ENCODE measurements at places on chromosomes 3 and 15.

DNA sequence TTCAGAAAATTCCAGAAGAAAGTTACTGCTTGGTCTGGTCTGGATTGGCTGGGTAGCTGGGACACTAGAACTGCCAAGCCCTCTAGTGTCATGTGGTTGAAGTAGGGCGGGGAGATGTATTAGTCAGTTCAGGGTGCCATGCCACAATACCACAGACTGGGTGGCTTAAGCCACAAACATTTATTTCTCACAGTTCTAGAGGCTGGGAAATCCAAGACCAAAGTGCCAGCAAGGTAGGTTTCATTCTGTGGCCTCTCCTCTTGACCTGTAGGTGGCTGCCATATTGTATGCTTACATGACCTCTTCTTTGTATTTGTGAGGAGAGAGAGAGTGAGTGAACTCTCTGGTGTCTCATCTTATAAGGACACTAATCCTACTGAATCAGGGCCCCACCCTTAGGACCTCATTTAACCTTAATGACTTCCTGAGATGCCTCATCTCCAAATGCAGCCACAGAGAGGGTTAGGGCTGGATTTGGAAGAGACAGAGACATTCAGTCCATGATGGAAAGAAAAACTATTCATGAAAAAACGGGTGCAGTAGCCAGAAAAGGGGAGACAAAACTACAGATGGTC, 18.1 kb upstream of the ZSCAN2 start:
- H3K27me3 ChIP-seq = peaks cover 24% of the 10 kb centered on the region
- no peak overlapping the region for H3K4me3 ChIP-seq
- no peak for DNase-seq
- peaks cover 23% of the 10 kb centered on the region for H3K4me1 ChIP-seq

GRCh38 chr3:175670557-175670956, 811.4 kb downstream of the NAALADL2 start:
- H3K27me3 ChIP-seq = no peaks in the 10 kb centered on the region
- no peaks in the 10 kb centered on the region for H3K4me1 ChIP-seq
- H3K36me3 ChIP-seq = no peaks in the 10 kb centered on the region
- H3K27ac ChIP-seq = no peak overlapping the region
- no peak for DNase-seq

DNA sequence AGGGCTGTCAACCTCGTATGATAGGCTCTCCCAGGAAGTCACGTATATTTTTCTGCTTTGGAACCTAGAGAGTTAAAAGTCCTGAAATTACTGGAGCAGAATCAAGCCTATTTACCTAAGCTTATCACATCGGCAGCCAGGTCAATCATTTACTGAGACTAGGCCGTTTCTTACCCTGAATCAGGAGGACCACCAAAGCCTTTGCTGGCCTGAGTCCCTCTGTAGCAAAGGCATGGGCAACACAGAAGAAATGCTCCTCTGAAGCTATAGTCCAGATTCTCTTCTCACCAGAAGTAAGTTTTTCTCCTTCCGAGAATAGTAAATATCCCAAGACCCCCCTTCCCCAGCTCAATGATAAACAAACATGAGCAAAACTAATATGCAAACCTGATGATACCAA, 125.9 kb upstream of the PHLDB2 start:
- peaks cover 10% of the 10 kb centered on the region for H3K36me3 ChIP-seq
- peak; percentile 24 for DNase-seq
- peaks cover 64% of the 10 kb centered on the region for H3K4me1 ChIP-seq
- no peaks in the 10 kb centered on the region for H3K27me3 ChIP-seq
- H3K27ac ChIP-seq = peak overlapping the region; percentile 93

GRCh38 chr3:169508426-169508825, 155.1 kb downstream of the MECOM start:
- H3K36me3 ChIP-seq = peaks cover 10% of the 10 kb centered on the region
- no peak overlapping the region for H3K27ac ChIP-seq
- no peaks in the 10 kb centered on the region for H3K27me3 ChIP-seq
- no peak for DNase-seq
- H3K4me3 ChIP-seq = no peak overlapping the region
- peaks cover 21% of the 10 kb centered on the region for H3K4me1 ChIP-seq

GRCh38 chr3:105490045-105490444, 123.3 kb downstream of the ALCAM start:
- no peak for DNase-seq

DNA sequence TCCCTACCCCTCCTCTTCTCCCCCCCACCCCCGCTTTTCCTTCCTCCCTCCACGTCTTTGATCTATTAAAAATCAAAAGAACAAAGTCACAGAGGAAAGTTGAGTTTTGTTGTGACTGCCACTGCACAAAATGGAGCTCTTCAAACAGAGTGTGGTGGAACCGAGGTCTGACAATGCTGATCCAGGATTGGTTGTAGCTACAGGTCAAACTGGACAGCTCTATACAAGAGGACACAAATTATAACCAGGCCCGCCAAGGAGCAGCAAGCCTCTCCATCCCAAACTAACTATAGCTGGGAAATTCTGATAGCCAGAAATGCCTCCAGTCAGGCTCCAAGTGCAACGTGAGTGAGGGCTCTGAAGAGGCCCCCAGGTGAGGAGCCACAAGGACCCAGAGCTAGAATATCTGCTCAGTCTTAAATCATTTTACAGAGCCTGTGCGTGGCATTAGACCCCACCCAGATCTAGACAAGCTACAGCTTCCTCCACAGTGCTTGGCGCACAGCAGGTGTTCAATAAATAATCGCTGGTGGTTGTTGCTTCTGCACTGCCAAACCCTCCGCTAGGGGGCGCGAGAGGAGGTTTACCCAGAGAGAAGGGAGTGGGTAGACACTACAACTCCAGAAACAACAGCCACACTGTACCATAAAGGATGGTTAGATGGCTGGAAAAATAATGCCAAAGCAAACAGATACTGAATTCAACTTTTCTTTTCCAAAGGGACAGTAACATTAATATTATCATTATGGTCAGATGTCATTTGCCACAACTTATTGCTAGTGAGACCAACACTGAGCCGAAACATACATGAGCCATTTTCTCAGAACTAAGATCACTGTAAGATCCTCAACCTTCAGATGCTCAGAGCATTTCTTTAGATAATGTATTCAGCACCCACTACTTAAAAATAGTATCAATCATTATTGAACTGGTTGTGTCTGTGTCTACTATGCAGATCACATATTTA, 44.6 kb downstream of the ZIC4 start:
- no peaks in the 10 kb centered on the region for H3K36me3 ChIP-seq
- peak; percentile 37 for DNase-seq
- H3K27ac ChIP-seq = no peak overlapping the region
- no peaks in the 10 kb centered on the region for H3K4me1 ChIP-seq
- H3K27me3 ChIP-seq = peaks cover 98% of the 10 kb centered on the region
- H3K4me3 ChIP-seq = no peak overlapping the region

DNA sequence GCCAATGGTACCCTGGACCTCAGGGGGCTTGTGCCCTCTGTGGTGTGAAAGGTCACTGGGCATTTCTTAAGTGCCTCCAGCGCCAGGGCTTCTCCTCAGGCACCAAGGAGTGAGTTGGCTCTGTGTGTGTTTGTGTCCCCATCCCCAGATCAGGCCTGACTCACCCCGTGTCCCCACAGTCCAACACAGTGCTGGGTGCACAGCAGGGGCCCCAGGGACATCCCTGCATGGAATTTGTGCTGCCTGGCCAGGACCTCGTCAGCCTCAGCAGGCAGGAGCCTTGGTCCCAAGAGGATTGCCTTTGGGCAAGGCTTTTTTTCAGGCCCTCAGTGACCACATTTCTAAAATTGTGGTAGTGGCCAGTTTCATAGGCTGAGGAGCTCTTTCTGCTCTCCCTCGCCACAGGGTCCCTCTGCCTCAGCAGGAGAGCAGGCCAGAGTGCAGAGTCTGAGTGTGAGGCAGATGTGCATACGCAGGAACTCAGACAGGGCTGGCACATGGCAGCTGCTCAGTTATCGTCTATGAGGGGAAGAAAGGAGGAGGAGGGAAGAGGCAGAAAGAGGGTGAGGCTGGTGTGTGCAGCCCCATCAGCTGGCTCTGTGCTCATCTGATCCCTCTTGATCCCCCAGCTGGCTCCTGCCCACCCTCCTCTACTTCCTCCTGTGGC, 215.6 kb downstream of the RPLP1 start:
- DNase-seq = no peak
- peaks cover 71% of the 10 kb centered on the region for H3K27me3 ChIP-seq

GRCh38 chr3:7875925-7876324, 625.7 kb upstream of the LMCD1 start:
- H3K27ac ChIP-seq = no peak overlapping the region
- no peak overlapping the region for H3K4me3 ChIP-seq
- H3K36me3 ChIP-seq = no peaks in the 10 kb centered on the region
- peaks cover 9% of the 10 kb centered on the region for H3K4me1 ChIP-seq
- H3K27me3 ChIP-seq = no peaks in the 10 kb centered on the region
- no peak for DNase-seq

GRCh38 chr3:190514413-190515153, 698 bp downstream of the IL1RAP start:
- peaks cover 8% of the 10 kb centered on the region for H3K27me3 ChIP-seq
- peak overlapping the region; percentile 47 for H3K27ac ChIP-seq
- peaks cover 7% of the 10 kb centered on the region for H3K36me3 ChIP-seq
- H3K4me1 ChIP-seq = peaks cover 14% of the 10 kb centered on the region

GRCh38 chr3:44682182-44682896, 30.1 kb upstream of the ZNF502 start:
- H3K4me3 ChIP-seq = no peak overlapping the region
- H3K4me1 ChIP-seq = peaks cover 3% of the 10 kb centered on the region
- no peak overlapping the region for H3K27ac ChIP-seq
- H3K27me3 ChIP-seq = peaks cover 8% of the 10 kb centered on the region
- no peak for DNase-seq

DNA sequence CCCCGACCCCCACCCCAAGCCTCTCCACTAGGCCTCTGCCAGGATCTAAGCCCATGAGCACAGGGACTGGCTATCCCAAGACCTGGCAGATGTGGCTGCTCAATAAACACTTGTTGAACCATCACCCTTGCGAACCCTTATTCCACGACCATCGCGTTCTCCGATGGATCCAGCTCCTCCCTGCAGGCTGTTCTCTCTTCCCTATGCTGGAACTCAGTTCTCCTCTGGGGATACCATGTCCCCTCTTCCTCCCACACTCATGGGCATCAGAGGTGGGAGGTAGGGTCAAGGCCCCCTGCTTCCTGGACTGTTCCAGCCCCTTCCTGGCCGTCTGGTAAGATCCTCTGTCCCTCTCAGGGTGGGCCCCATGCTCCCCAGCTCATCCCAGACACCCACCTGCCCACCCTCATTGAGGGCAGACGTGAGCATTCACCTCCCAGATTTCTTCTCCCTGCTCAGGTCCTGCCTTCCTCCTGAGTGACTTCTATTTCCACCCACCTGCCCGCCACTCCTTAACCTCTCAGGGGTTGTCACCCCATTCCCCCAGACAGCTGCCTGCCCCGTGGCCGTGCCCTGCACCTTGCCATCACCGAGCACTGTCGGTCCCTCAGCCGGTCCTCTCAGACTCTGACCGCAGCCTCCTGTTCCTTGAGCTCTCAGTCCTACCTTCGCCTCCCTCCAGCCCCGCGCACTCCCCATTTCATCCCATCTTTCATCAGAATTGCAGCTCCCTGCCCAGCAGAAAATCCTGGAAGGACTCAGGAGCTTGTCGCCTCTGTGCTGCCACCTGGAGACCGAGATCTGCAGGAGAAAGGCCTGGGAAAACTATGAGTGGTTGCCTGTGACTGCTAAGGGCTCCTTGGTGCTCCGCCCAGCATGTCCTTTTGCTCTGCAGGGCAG, 42.0 kb downstream of the PML start:
- H3K4me3 ChIP-seq = no peak overlapping the region
- no peaks in the 10 kb centered on the region for H3K4me1 ChIP-seq

DNA sequence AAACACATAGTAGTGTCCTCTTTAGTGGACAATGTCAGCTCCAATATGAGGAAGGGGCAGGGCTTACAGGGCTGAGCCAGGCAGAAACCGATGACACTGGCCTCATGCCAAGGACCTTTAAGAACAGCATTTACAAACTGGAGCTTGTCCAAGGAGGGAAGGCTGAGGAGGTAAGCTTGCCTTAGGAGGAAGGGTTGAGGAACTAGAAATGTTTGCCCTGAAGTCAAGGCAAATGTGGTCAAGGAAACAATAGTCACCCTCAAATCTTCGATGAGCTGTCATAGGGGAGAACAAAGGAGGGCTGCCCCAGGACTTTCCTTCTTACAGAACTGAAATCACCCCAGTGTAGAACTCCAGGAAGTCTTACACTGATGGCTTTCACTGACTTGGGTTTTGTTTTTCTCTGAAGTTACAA, 136.4 kb downstream of the LIPC start:
- H3K4me3 ChIP-seq = no peak overlapping the region
- no peak for DNase-seq
- H3K36me3 ChIP-seq = no peaks in the 10 kb centered on the region
- H3K27ac ChIP-seq = no peak overlapping the region
- H3K4me1 ChIP-seq = no peaks in the 10 kb centered on the region

DNA sequence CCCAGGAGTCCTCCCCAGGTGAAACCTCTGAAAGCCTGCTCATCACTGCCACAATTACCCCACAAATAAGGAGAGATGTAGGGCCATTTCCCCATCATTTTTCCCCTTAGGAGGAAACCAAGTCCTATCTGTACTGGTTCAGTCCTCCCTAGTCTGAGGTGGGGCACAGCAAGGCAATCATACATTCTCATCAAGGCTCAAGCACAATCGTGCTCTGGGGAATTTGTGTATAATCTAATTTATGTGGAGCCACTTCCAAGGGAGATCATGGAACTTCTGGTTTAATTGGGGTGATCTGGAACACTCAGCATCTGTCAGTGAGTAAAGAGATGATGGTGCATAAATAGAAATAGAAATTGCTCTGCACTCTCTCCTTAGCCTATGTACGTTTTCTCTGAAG, 546.9 kb downstream of the IGSF11 start:
- no peaks in the 10 kb centered on the region for H3K27me3 ChIP-seq
- H3K27ac ChIP-seq = no peak overlapping the region
- no peak for DNase-seq
- H3K36me3 ChIP-seq = no peaks in the 10 kb centered on the region

DNA sequence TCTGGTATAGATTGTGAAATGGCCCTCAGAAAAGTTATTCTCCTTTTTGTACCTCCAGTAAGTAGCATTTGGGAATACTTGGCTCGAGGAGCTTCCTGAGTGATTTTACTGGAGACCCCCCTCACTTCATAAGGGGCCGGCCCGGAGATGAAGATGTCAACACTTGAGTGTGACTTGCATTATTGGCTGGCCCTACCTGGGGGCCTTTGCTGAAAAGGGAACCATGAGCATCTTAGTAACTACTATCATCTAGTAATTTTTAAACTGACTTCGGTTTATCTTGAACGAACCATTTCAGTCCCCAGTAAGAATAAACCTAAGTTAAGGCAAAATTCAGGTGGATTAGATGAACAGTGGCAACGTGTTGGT, 1.3 kb downstream of the FAIM start:
- H3K27me3 ChIP-seq = no peaks in the 10 kb centered on the region
- peak overlapping the region; percentile 97 for H3K27ac ChIP-seq
- H3K4me1 ChIP-seq = peaks cover 11% of the 10 kb centered on the region
- no peak for DNase-seq

- no peak overlapping the region for H3K27ac ChIP-seq
- no peaks in the 10 kb centered on the region for H3K36me3 ChIP-seq
- H3K4me3 ChIP-seq = no peak overlapping the region
- peaks cover 29% of the 10 kb centered on the region for H3K27me3 ChIP-seq
- peaks cover 13% of the 10 kb centered on the region for H3K4me1 ChIP-seq
- DNase-seq = no peak
These were observed 125.0 kb downstream of the ASB7 start for GRCh38 chr15:100727291-100727851.

Data from progenitor cell of endocrine pancreas (in vitro differentiated cells).